Melanocyte of skin (primary cell): ENCODE measurements at places on chromosomes 1 and 21. TPM values are rescaled to one million over a fixed set of nuclear protein-coding genes. Genes with fewer than 3 reads are reported as not detected.

UBXN10 gene
- total RNA-seq: 0.33 and 0.46 TPM in 2 replicates

NPHS2 gene
- not detected in 2 replicates for total RNA-seq

TFF3 gene
- 2.4 and 2.9 TPM in 2 replicates for total RNA-seq

C1orf94 gene
- total RNA-seq: not detected in 2 replicates

KRTAP26-1 gene
- not detected in 2 replicates for total RNA-seq

ITLN2 gene
- total RNA-seq: not detected in 2 replicates

S100A16 gene
- 26.8 and 34.3 TPM in 2 replicates for total RNA-seq

CHRM3 gene
- total RNA-seq: 0.46 TPM in 1 of 2 replicates, not detected in the other

PLD5 gene
- not detected in 2 replicates for total RNA-seq

LHX8 gene
- not detected in 2 replicates for total RNA-seq

CXADR gene
- 19.3 and 28.5 TPM in 2 replicates for total RNA-seq

F13B gene
- total RNA-seq: not detected in 2 replicates

THEMIS2 gene
- 129 and 184 TPM in 2 replicates for total RNA-seq

FLG2 gene
- total RNA-seq: not detected in 2 replicates

DYNLT5 gene
- total RNA-seq: 0.73 and 2.4 TPM in 2 replicates

SELENBP1 gene
- 42.0 and 55.6 TPM in 2 replicates for total RNA-seq

TRPM2 gene
- under 0.01 TPM in 1 of 2 replicates, not detected in the other for total RNA-seq

F5 gene
- total RNA-seq: not detected in 2 replicates

FCER1A gene
- total RNA-seq: not detected in 2 replicates

LAMC2 gene
- total RNA-seq: under 0.01 and 0.31 TPM in 2 replicates

KIF26B gene
- total RNA-seq: 3.9 and 4.3 TPM in 2 replicates

OR2T2 gene
- not detected in 2 replicates for total RNA-seq

FMO2 gene
- total RNA-seq: under 0.01 TPM in 1 of 2 replicates, not detected in the other

CCNL2 gene
- total RNA-seq: 72.3 and 98.9 TPM in 2 replicates

SEMA4A gene
- 0.69 and 1.1 TPM in 2 replicates for total RNA-seq

C1orf50 gene
- total RNA-seq: 2.3 and 3.7 TPM in 2 replicates

ZNF683 gene
- not detected in 2 replicates for total RNA-seq

PER3 gene
- 13.8 and 15.5 TPM in 2 replicates for total RNA-seq

RYR2 gene
- under 0.01 and 0.36 TPM in 2 replicates for total RNA-seq

DCDC2B gene
- not detected in 2 replicates for total RNA-seq

GJC2 gene
- under 0.01 and 0.36 TPM in 2 replicates for total RNA-seq

PRR9 gene
- total RNA-seq: not detected in 2 replicates

AKR7A3 gene
- 0.36 and 0.69 TPM in 2 replicates for total RNA-seq

PTGFR gene
- total RNA-seq: 1.4 and 1.5 TPM in 2 replicates

FCRL4 gene
- not detected in 2 replicates for total RNA-seq

PDZK1IP1 gene
- not detected in 2 replicates for total RNA-seq

CLDN8 gene
- total RNA-seq: not detected in 2 replicates

TTC4 gene
- 13.4 and 20.0 TPM in 2 replicates for total RNA-seq

C1orf185 gene
- not detected in 2 replicates for total RNA-seq

GBP7 gene
- total RNA-seq: not detected in 2 replicates

PDZK1 gene
- total RNA-seq: 0.31 and 0.33 TPM in 2 replicates

S100A3 gene
- total RNA-seq: 1.5 TPM in 1 of 2 replicates, not detected in the other
